Uterus (tissue), 4 donors: ENCODE measurements at places on chromosomes 3 and 15.

GRCh38 chr15:101275018-101275417 is 2.3 kb downstream of the SELENOS start:
- H3K27me3 ChIP-seq = no peaks in the 10 kb centered on the region
- H3K4me3 ChIP-seq = no peak overlapping the region
- no peaks in the 10 kb centered on the region for H3K4me1 ChIP-seq
- no peaks in the 10 kb centered on the region for H3K36me3 ChIP-seq

GRCh38 chr3:17833786-17834559 is 91.5 kb upstream of the TBC1D5 start:
- no peak for DNase-seq
- H3K27me3 ChIP-seq = no peaks in the 10 kb centered on the region
- no peak overlapping the region for H3K4me3 ChIP-seq
- H3K27ac ChIP-seq = no peak overlapping the region
- no peaks in the 10 kb centered on the region for H3K36me3 ChIP-seq
- no peaks in the 10 kb centered on the region for H3K4me1 ChIP-seq

DNA sequence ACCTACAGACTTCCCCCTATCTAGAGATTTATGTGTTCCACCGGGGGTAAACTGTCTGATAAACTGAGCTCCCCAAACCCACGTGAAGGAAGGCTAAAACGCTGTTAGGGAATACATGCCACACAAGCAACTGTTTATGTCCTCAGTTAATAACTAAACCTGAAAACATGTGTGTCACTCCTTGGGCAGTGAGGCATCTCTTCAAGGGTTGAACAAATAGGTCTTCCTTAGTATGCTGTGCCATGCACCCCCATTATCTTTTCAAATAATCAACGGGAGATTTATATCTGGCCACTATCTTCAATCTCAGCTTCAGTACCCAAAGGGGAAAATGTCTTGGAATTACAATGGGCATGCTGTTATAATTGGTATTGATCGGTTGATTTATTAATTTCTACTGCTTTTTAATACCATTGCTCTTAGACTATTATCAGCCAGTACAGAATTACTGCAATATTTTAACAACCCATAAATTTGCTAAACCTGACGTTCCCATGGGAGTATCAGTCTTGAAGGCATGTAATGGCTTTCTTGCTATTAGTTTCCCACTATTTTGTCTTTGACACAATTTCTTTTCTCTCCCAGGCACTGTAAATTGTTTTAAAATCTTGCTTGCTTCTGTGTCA is 279.2 kb upstream of the P2RY1 start:
- peak overlapping the region; percentile 69 for H3K27ac ChIP-seq
- no peak for DNase-seq
- no peaks in the 10 kb centered on the region for H3K36me3 ChIP-seq
- H3K4me1 ChIP-seq = no peaks in the 10 kb centered on the region

DNA sequence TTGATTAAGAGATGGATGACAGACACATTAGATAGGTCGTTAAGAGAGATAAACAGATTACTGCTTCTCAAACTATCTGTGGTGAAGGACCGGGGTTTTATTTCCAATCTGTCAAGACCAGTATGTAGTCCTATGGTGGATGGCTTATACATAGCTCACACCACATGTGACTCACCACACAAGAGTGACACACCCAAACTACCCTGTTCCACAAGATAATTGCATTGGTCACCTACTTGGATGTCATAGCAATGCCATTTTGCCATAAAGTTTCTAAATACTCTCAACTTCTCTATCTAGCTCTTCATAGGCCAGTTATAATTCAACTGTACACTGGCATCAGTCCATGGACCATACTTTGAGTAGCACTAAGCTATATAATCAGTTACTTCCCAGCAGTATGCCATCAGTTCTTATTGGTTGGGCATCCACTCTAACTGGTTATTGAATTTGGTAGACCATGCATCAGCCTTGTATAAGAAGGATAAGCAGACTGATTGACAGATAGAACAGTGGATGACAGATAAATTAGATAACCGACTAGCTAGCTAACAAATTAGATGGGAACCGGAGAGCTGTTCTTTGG is 11.6 kb downstream of the WWTR1 start:
- peaks cover 15% of the 10 kb centered on the region for H3K4me1 ChIP-seq
- no peaks in the 10 kb centered on the region for H3K36me3 ChIP-seq
- H3K27me3 ChIP-seq = no peaks in the 10 kb centered on the region
- peak overlapping the region; percentile 11 for H3K27ac ChIP-seq
- no peak overlapping the region for H3K4me3 ChIP-seq
- no peak for DNase-seq

- no peaks in the 10 kb centered on the region for H3K27me3 ChIP-seq
- no peak overlapping the region for H3K4me3 ChIP-seq
- H3K27ac ChIP-seq = no peak overlapping the region
- DNase-seq = no peak
These were observed 88.8 kb upstream of the C3orf80 start for GRCh38 chr3:160136421-160136820.
